ENCODE measurements at places on chromosomes 1 and 21. TPM values are rescaled to one million over a fixed set of nuclear protein-coding genes. Genes with fewer than 3 reads are reported as not detected.

Gene CCDC30
- 2.2 TPM for total RNA-seq

Gene ADAMTS1
- 1.1 TPM for total RNA-seq

Gene CXADR
- 0.32 TPM for total RNA-seq

DNA sequence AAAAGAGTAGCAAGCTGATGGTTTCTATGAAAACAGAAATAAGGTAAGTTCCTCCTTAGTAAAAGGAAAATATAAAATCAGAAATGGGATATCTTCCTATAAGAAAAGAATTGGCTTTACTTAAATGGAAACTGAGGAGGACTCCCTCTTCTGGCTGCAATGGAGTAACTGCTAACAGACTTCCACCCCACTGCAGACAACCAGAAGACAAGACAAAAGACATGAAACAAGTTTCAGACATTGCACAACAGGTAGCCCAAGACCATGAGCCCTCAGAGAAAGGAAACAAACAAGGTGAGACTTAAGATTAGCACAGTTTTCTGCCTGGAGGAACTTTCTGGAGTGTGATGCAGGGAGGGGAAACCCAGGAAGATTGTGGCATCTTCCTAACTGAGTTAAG is 17.0 kb upstream of the OLFML2B start:
- no peak overlapping the region for H3K4me3 ChIP-seq
- H3K27ac ChIP-seq: no peak overlapping the region
- H3K36me3 ChIP-seq: no peaks in the 10 kb centered on the region
- peaks cover 3% of the 10 kb centered on the region for H3K4me1 ChIP-seq
- peaks cover 15% of the 10 kb centered on the region for H3K27me3 ChIP-seq
- no peak for DNase-seq

DNA sequence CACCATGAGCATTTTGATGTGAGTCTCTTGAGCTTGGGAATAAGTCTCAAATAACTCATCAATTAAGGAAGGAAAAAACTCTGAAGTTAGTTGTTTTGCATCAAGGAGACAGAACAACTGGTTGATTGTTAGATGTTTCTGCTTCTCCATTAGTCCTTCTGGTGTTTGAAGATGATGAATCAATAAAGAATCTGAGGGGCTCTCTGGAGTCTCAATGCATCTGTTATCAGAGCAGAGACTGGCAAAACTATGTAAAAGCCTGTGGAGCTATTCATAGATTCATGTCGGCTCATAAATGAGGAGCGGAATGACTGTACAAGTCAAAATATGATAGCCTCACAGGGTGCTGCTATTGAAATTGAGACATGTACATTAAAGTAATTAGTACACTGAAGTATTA is 73.3 kb upstream of the ZC3H11B start:
- no peaks in the 10 kb centered on the region for H3K27me3 ChIP-seq
- no peak overlapping the region for H3K27ac ChIP-seq
- no peaks in the 10 kb centered on the region for H3K36me3 ChIP-seq
- no peak overlapping the region for H3K4me3 ChIP-seq

DNA sequence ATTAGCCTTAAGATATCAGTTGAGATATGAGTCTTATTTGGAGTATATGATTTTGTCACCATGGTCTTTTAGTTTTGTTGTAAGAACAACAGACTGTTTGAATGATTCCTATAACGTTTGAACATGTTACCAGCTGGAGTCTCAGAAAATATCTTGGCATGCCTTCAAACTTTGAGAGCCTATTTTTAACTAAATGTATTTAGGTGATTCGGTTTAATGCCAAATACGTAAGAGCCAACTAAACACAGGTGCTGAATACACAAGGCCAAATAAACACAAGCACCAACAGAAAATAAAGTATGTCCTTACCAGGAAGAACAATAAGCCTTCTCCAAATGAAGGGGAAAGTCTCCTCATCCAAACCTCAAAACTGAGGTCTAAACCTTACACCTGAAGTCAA is 48.6 kb downstream of the PRKACB start:
- H3K4me1 ChIP-seq: no peaks in the 10 kb centered on the region
- no peaks in the 10 kb centered on the region for H3K27me3 ChIP-seq
- no peak for DNase-seq
- H3K36me3 ChIP-seq: peaks cover 77% of the 10 kb centered on the region
- no peak overlapping the region for H3K4me3 ChIP-seq
- H3K27ac ChIP-seq: no peak overlapping the region

Gene HCN3
- 2.5 TPM for total RNA-seq

Gene NCF2
- 15.8 TPM for total RNA-seq

Gene RUNX3
- total RNA-seq: 125 TPM

Gene ADAM30
- total RNA-seq: not detected
